ENCODE measurements at places on chromosomes 2 and 18.
A peak's percentile ranks its signal among the peaks of the same experiment; 100 is the strongest.

GRCh38 chr2:229910832-229911412 is 10.9 kb downstream of the TRIP12 start:
- no peak for DNase-seq

- DNase-seq: no peak
Measured at GRCh38 chr2:68423966-68424650, 43.0 kb downstream of the FBXO48 start.

DNA sequence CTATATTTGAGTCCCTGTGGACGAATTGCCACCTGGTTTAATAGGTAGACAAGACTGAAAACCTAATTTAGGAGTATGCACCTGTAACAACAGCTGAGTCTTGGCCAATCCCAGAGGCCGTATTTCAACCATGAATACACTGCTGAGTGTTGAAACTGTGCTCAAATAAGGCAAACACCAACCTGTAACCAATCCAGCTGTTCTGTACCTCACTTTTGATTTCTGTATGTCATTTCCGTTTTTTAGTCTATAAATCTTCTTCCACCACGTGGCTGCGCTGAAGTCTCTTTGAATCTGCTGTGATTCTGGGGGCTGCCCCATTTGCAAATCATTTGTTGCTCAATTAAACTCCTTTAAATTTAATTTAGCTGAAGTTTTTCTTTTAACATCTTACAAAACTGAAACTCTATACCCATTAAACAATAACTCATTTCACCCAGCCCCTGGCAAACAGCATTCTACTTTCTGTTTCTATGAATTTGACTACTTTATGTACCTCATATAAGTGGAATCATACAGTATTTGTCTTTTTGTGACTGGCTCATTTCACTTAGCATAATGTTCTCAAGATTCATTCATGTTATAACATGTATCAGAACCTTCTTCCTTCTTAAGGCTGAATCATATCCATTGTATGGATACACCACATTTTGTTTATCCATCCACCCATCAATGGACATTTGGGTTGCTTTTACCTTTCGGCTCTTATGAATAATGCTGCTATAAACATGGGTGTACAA is 7.5 kb upstream of the YPEL5 start:
- peak; percentile 44 for DNase-seq

- DNase-seq: no peak
Measured at GRCh38 chr2:112600634-112601033, 16.2 kb downstream of the CHCHD5 start.

- DNase-seq: peak; percentile 67
Measured at GRCh38 chr2:12717191-12718014, 667 bp downstream of the TRIB2 start.

- no peak for DNase-seq
Measured at GRCh38 chr2:180029575-180029974, 22.5 kb upstream of the CWC22 start.

DNA sequence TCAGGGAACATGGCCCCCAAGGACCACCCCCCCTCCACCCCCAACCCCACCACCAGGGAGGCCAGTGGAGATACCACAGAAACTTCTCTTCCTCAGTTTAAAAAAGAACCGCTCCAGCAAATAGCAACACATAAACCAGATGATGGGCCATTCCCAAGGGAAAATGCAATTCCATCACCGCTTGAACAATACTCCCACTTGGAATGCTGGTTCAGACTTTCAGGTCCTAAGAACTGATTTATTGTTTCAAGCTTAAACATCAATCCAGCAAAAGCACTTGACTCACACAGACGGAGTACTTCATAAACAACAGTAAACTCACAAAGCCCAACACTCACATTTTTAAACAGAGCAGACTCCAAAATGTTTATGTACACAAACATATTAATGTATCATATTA is 6.9 kb downstream of the HDAC4 start:
- no peak for DNase-seq

DNA sequence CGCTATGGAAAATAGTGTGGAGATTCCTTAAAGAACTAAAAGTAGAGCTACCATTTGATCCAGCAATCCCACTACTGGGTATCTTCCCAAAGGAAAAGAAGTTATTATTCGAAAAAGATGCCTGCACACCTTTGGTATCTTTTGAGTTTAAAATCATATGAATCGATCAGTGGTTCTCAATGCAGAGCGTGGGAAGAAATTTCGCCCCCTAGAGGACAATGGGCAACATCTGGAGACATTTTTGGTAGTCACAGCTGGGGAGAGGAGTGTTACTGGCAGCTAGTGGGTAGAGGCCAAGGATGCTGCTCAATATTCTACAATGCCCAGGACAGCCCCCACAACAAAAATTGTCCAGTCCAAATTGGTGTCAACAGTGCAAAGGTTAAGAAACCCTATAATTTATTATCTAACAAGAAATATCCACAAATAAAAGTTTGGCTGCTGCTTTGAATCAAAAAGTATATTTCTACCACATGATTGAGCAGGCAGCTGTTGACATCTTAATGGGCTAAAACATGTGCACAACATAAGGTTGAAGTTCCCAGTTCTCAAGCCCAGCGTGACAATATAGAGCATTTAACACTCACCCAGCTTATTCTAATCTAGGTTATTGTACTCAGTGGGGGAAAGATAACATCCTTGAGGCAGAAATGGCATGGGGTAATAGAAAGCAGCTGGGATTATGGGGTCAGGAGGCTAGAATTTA is 425.7 kb downstream of the LRATD1 start:
- DNase-seq: peak; percentile 30

GRCh38 chr2:15812187-15812780 is 128.1 kb upstream of the MYCN start:
- no peak for DNase-seq

DNA sequence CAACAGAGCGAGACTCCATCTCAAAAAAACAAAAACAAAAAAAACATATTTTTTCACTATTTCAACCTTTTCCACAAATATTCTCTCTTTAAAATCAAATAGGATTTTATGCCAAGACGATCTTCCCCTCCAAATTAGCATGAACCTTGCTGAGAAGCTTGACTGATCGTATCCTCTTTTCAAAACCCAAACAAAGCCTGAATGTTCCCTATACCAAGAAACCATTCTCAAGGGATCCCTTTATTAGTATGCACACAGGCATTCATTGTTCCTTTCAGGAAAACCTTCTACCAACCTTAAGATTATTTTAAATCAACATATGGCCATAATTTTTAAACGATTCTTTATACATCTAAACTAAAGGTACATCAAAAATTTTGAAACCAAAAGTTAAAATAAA is 6.3 kb downstream of the SPIRE1 start:
- no peak for DNase-seq

DNA sequence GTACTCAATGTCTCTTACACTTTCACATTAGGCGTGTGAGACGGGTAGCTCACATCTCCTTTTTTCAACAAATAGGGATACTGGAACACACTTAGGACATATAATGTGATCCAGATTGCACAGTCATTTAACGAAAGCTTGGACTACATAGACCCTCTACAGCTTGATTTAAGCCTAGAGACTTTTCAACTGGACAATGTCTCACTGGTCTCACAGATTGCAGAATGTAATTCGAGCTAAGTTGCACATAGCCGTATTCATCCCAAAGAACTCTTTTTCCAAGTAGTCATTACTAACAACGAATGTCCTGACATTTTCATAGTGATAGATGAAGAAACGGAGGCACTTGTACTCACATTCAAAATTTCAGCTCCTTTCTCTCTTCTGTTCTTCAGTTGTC is 612.1 kb downstream of the ZEB2 start:
- no peak for DNase-seq

- DNase-seq: peak; percentile 73
Measured at GRCh38 chr2:234463626-234464290, 33.1 kb downstream of the ARL4C start.

DNA sequence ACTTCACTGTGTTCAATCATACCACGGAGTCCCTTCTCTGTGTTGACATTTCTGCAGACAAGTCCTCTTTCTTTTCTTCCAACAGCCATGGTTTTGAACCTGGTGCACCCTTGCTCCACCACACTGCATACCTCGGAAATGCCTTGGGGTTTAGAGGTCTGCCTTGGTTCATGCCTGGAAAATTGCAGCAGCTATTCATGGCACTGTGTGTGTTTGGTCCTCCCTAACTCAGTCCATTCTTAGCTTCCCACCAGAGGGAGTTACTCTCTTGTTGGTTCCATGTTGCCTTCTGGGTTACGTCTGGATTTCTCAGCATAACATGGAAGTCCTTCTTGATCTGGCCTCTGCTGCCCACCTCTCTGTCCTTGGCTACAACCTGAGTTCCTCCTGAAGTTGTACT is 206.0 kb downstream of the FHOD3 start:
- DNase-seq: no peak

DNA sequence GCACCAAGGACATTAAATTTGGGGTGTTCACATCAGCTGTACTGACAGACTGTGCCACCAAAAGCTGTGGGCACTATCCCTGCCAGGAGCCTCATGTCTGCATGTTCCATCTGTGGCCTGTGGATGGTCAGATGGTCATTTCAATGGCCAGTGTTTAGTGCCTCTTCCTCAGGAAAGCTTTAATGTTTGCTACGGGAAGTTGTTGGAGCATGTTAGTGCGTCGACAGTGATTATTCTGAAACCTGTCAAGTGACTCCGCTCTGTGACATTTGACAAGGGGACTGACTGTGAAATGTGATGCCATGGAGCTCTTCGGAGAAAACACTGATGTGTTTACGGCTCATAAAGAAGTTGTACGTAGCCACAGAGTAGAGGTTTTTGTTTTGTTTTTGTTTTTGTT is 18.7 kb upstream of the RGPD4 start:
- no peak for DNase-seq

DNA sequence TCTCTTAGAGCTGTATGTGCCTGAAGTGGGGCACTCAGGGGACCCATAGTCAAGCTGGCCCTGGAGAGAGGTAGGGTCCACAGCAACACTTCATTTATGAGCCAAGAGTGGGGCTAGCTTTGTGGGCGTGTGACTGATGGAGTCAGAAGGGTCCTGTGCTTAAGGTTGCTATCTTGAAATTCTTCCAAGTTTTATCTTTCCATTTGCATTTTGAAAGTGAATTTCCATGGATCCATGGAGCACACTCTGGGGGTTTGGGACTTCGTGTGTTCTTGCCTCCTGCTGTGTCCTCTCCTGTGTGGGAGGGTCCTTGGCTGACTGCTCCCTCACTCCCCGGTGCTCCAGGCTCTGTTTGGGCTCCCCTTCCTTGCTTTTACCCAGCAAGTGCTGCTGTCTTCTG is 50.8 kb downstream of the FHOD3 start:
- no peak for DNase-seq

DNA sequence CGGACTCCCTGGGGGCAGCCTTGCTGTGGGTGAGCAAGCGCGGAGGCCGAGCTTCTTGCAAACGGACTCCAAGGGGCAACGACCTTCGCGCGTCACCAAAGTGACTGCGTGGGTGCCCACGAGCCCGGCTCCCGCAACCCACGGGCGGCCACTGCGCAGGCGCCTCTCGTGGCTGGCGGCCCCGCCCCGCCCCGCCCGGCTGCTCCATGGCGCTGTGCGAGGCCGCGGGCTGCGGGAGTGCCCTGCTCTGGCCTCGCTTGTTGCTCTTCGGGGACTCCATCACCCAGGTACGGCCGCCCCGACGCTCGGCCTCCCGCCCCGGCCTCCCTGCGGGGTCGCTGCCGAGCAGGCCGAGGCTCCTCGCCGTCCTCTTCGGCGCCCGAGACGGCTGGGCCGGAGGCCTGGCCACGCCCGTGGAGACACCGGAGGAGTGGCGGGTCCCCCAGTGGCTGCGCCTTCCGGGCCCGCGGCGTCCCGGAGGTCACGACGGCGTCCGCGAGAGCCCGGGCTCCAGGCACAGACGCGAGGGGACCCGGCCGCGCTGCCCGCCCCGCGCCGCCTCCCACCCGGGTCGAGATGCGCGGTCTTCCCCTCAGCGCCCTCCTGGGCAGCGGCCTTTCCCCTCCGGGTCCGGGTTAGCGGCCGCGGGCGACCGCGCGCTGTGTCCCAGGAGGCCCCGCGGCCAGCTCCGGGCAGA is at the start of gene IAH1:
IAH1 (plus strand) TSS at position 191 of the 697 bp plus-strand sequence; CDS start at position 207, 16 bp downstream.
- DNase-seq: peak; percentile 78
